ENCODE measurements at places on chromosomes 3 and 15.

DNA sequence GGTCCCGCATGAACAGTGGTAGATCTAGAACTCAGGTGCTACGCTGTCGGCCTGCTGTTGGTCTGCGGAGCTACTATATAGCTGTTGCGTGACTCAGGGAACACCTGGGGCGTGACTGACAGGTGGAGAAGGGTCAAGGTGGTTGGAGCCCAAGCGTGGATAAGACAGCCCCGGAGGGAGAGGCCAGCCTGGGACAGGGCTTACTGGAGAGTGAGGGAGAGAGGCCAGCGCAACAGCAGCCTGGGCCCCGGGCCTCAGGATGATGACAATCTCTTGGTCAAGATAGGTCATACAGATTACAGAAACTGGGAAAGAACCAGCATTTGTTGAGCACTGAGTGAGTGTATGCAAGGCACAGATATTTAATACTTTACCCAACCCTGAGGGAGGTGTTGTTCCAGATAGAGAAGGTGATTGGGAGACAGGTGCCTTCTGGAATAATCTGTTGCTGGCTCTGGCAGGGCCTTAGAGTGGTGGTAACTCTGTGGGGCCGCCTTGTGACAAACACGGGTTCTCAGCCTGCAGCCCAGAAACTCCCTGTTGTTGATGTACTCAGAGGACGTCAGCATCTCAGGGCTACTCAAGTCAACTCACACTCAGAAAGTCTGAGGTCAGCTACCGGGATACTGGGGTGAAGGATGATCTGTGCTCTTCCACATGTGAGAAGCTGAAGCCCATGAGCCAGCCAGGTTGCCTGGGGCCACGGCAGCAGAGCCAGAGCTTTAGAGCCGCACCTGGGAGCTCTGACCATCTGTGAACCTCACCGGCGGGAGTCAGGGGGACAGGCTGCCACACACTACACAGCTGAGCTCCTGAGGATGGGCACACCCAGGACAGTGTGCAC lies 265.4 kb upstream of the HES1 start:
- no peak for DNase-seq

- no peak for DNase-seq
These were observed 298.5 kb downstream of the RPLP1 start for GRCh38 chr15:69751147-69751546.

DNA sequence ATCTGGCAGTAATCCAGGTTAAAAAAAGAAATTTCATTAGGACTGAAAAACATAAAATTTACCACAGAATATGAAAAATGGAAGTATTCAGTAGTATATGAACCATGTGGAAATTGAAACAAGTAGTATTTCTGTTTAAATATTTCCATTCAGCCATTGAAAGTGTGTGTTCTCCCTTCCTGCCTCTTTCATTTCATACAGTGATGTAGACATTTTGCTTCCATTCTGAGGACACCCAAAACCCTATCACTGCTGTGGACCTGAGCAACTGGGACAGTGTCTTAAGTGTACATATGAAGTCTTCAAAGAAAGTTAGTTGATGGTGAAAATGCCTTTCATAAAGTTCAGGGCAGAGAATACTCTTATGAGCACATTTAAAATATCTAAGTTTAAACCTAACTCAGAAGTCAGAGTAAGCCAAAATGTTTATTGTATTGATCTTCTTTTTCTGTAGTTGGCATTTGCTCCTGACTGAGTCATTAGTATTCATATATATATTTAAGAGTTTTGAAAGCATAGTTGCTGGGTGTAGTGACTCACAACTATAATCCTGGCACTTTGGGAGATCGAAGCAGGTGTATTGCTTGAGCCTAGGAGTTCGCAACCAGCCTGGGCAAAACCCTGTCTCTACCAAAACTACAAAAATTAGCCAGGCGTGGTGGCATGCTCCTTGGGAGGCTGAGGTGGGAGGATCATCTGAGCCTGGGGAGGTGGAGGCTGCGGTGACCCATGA lies 198.8 kb downstream of the KLHL25 start:
- DNase-seq: no peak

- no peak for DNase-seq
These were observed 60.5 kb downstream of the SH3BP5 start for GRCh38 chr3:15271785-15272381.

DNA sequence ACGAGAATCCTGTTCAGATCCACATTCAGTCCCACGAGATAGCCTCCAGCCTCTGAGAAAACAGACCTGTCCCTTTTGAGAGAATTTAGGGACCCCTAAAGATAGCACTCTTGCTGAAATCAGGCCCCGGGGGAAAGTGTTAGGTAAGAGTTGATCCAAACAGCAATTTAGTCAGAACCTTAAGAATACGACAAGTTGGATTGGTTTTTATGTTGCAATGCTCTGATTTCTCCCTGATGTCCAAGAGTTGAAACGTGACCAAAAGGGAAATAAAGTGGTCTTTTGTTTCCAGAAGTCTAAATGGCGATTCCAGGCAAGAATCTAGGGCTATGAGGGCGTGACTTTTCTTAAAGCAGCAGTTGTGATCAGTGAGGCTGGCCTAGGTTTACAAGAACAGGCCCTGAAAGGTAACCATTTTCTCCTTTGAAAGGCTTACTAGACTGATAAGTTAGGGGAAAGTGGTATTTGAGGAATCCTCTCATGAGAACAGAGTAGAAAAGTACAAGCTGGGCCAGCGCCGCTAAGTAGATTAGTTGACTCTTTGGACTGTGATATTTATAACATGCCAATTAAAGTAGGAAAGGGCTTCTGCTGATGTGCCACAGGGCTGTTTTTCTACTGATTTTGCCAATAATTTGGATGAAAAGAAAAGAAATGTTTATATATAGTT lies 4.9 kb downstream of the MAN2A2 start:
- DNase-seq: no peak

GRCh38 chr3:178966299-178967176 lies 105.1 kb downstream of the ZMAT3 start:
- DNase-seq: peak; percentile 42

GRCh38 chr15:59594493-59594942 lies 17.1 kb upstream of the GCNT3 start:
- peak; percentile 39 for DNase-seq

GRCh38 chr3:178665747-178666146 lies 129.5 kb downstream of the KCNMB2 start:
- DNase-seq: no peak

- no peak for DNase-seq
These were observed 62.1 kb upstream of the CRBN start for GRCh38 chr3:3241596-3241995.

DNA sequence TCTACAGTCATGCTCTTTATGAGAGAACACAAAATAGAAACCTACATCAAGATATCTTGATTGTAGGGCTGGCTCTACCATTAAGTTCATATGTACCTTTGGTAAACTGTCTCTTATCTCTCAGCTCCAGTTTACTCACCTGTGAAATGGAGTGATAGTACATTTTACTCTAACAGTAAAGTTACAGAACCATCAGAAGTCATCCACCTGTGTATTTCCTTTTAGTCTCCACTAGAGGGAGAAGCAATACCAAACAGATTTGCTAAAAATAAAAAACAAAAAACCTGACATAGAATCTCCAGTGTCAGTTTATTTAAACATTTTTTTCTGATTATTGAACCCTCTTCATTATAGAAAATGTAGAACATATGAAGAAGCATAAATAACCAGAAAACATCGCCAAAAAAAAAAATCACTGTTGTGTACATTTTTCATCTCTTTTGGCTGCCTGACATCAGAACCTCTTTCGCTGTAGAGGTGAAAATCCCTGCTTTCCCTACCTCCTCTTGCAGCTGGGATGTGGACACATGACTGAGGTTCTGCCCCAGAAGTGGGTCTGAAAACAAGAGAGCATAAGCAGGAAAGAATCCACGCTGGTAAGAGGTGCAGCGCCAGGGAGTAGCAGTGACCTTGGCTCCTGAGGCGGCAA lies 48.7 kb upstream of the WDR72 start:
- DNase-seq: no peak

- DNase-seq: peak; percentile 85
These were observed 17.2 kb upstream of the ADIPOQ start for GRCh38 chr3:186825294-186825821.

- DNase-seq: no peak
These were observed 8.5 kb downstream of the ANPEP start for GRCh38 chr15:89806210-89806558.

DNA sequence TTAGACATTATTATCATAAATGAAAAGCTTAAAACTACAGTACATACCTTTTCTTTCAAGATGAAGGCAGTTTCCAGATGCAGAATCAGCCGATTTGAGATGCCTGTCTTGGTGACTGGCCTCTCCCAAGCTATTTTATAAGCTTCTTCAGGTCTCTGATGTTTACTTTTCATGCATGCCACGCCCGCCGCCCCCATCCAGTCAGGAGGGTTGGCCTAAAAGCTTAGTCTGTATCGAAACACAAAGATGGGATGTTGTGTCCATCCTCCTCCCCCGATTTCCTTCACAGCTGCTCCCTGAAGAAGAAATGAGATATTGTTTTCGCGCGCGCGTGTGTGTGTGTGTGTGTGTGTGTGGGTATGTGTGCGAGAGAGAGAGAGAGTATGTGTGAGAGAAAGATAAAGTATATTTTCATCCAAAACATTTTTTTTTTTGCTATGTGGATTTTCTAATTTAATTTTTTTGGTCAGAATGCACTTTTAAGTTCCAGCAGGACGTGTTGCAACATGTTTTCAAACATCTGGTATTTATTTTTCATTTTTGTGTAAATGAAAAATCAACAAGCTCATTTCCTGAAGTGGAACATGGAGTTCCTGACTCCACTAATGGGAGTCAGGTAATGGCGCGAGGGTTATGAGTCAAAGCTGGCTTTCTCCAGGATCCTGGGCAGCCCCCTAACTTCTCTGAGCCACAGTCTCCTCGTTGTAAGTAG lies at the start of gene APOD:
Gene APOD (minus strand): TSS at position 110 of the 712 bp plus-strand sequence. CDS start 4,479 bp downstream, outside the sequence.
- DNase-seq: peak; percentile 9

- no peak for DNase-seq
These were observed 11.1 kb downstream of the RYK start for GRCh38 chr3:134239538-134239937.

- no peak for DNase-seq
These were observed 19.0 kb downstream of the PLS1 start for GRCh38 chr3:142615171-142615570.

DNA sequence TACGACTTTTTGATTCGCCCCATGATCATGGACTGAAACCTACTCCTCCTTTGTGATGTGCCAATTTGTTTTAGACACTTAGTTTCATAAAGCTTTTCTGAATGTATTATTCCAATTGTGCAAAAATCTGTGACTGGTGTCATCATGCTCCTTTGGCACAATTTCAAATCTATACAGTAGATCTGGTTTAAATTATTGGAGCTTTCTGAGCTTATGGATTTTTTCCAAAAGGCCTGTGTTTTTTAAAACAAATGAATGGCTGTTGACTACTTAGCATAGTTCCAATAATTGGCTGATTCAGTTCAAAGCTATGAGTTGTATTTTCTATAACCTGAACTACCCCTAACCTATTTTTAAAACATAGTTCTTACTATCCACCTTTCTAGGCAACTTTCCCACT lies 282.7 kb downstream of the CNTN3 start:
- peak; percentile 69 for DNase-seq

- peak; percentile 1 for DNase-seq
These were observed 17.5 kb upstream of the SPTSSB start for GRCh38 chr3:161388855-161389254.

- DNase-seq: peak; percentile 58
These were observed 125.0 kb downstream of the PDZRN3 start for GRCh38 chr3:73499787-73500186.

- peak; percentile 98 for DNase-seq
These were observed 42.0 kb upstream of the CFAP161 start for GRCh38 chr15:81091889-81092558.

- no peak for DNase-seq
These were observed 283.8 kb upstream of the RGMA start for GRCh38 chr15:93372865-93373223.

GRCh38 chr3:7585052-7585451 lies 724.1 kb downstream of the GRM7 start:
- DNase-seq: no peak

DNA sequence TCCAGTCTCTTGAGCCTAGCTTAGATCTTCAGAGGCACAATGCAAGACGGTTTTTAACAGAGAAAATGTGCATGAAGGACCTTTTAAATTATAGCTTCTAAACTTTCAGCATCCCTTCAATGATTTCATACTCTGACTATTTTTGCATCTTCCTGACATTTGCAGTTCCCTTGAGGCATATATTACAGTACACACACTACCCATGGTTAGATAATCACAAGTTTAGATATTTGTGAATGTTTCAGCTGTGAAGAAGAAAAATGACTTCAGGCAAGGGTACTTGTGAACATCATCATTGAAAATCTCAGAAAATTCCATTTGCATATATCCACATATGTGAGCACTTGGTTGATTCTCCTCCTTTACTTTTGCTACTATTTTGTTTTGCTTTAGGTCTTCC lies 341.5 kb downstream of the ROBO2 start:
- DNase-seq: no peak

DNA sequence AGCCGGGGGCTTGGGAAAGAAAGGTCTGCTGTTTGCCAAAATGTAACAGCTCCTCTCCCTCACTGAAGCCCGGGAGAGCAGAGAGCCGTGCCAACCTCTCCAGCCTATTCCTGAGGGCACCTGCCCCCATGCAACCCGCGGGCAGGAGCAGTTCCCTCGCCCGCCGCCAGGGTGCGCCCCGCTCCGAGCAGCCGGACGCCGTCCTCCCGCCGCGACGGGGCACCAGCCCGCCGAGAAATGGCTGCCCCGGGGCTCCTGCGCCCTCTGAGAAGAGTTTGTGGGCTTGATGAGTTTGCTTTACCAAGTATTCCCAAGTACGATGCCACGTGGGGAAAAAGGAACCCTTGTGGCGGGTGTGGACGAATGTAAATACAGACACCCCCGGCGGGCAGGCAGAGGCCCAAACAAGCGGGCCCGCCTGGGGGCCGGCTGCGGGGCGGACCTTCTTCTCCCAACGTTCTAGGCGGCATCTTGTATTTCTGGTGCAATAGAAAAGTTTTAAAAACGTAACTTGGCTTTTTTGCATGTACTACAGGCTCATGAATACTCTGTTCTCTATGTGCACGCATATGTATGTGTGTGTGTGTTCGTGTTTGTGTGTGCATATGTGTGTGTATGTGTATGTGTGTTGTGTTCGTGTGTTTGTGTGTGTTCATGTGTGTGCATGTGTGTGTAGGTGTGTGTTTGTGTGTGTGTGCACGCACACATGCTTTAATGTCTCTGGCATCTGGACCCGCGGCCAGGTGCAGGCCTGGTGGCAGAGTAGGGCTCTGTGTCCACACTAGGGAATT lies 162.9 kb downstream of the CHSY1 start:
- DNase-seq: peak; percentile 41

DNA sequence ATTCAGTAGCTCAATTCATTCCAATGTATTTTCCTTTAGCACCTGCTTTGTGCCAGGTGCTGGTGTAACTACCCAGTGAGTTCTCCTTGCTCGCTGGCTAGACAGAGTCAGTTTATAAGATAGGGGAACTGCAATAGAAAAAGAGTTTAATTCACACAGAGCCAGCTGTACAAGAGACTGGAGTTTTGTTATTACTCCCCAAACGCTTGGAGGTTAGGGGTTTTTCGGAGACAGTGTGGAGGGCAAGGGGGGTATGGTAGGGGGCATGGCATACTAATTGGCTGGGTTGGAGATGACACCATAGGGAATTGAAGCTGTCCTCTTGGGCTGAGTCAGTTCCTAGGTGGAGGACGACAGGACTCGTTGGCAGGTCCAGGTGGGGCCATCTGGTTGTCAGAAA lies 5.4 kb upstream of the CFAP91 start:
- no peak for DNase-seq
